ENCODE measurements at places on chromosomes 7 and 10. TPM values are rescaled to one million over a fixed set of nuclear protein-coding genes. Genes with fewer than 3 reads are reported as not detected.

Gene PTF1A
- total RNA-seq, result not detected

Gene RBM20
- 1.4 TPM for total RNA-seq

Gene LRMDA
- total RNA-seq, result 17.1 TPM

DNA sequence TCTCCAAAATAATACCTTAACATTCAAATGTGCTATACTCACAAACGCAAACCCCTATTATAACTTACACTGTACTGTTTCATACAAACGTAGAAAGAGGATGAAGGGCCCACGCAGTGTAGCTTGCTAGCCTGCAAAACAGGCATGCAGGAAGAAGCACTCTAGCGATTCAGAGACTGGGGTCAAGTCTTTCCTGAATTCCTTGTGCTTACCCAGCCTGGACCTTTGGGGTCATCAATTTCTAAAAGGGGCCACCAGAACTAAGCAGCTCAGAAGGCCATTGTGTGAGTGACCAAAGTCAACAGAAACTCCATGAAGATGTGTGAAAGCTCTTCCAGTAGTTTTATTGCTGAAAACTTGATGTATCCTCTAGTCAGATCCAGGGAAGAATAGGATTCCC lies 111.9 kb downstream of the SVIL start:
- no peak for DNase-seq

- no peak for DNase-seq
These were observed 40.6 kb upstream of the RBAK start for GRCh38 chr7:5005066-5005465.

- DNase-seq, result no peak
These were observed 83.5 kb downstream of the OTUD1 start for GRCh38 chr10:23522345-23522744.
